Prostate gland (tissue), 2 donors: ENCODE measurements at places on chromosomes 3 and 15.

- DNase-seq: no peak
Measured at GRCh38 chr3:136437043-136437442, 186.9 kb downstream of the PCCB start.

- DNase-seq: no peak
Measured at GRCh38 chr3:63095-63765, 133.3 kb upstream of the CHL1 start.

- no peak for DNase-seq
Measured at GRCh38 chr3:94616833-94617232, 554.0 kb downstream of the NSUN3 start.

DNA sequence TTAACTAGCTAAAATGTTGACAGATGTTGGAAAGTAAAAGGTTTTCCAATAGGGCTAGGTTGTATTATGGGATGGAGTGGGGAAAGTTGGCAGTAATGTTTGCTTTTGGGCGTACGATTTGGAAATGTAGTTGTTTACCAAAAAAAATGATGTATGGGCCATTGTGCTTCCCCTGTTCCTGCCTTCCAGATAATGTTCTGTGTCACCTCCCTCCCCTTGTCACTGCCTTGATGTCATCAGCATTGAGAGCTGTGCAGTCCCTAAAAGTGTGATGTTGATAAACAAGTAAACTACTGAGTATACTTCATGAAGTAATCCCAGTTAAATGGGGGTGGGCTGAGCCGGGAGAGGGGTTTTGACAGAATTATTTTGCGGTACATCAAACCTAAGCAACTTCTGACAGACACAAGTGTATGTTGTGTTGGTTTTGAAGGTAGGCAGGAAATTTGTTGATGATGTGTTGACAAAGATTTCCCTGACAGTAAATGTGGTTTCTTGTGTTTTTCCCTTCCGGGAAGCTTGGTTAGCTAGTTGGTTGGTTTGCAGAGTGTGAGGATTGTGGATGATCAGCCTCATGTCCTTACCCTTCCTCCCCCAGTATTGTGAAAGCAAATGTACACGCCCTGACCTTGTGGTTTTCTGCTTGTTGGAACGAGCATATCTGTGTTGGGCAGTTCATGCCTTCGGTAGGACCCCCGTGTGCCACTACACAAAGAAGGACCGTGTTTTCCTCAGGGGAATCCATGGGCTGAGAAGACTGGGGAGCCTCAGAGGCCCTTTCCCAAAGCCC is 87.3 kb downstream of the PGPEP1L start:
- no peak for DNase-seq

- DNase-seq: no peak
Measured at GRCh38 chr15:38080651-38081275, 146.3 kb downstream of the TMCO5A start.

DNA sequence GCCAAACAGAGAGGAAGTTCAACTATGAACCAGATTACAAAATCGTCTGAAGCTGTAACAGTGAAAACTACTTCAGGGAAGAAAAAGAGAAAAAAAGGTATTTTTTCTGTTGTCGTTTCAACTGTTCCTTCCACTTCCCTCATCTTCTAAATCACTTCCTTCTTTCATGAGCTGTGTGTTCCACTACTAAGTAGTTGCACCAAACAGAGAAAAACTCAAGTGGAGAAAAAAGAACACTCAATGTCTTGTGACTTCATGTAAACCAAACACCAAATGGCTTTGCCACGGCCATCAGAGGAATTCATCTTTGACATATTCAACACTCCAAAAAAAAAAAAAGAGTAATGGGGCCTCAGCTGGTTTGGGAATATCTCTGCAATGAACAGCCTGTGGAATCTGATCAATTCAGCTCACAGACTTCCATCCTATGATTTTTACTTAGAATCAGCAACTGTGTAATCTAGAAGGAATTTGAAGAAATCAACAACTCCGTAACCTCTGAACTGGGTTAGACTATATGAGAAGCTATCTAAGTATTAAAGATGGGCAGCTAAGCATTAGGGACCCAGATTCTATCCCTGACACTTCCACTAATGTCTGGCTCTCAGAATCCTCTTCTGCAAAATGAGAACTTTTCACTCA is 47.5 kb upstream of the RNF7 start:
- DNase-seq: no peak

- no peak for DNase-seq
Measured at GRCh38 chr15:66044837-66045236, 175.5 kb downstream of the RAB11A start.

- no peak for DNase-seq
Measured at GRCh38 chr15:88690331-88690730, 51.5 kb downstream of the ISG20 start.

DNA sequence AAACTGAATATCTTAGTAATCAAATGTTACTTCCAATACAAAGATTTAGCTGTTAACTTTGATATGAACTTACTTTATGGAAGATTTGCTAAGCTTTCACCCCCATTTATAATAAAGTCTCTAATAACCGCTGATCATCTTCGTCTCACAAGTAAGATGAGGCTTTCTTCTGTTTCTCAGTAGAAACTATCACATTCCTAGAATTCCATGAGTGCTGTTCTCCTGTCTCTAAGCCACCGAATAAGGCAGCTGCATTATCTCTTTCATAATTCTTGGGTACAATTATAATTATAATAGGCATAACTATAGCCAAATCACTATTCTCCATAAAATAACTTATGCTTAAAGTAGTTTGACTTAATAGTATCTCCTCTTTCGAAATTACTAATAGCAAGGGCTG is 18.3 kb upstream of the SETMAR start:
- no peak for DNase-seq
